NCI-H1694 treated with DMSO at 0.1 percent for 48 hours (cell line): ENCODE measurements at places on chromosomes 2 and 18.

GRCh38 chr18:21004726-21005125 lies 106.9 kb downstream of the ROCK1 start:
- no peak for DNase-seq

GRCh38 chr2:209422191-209422754 lies 1.6 kb upstream of the MAP2 start:
- no peak for DNase-seq

GRCh38 chr2:157722580-157723234 lies 94.0 kb upstream of the ACVR1C start:
- peak; percentile 19 for DNase-seq

DNA sequence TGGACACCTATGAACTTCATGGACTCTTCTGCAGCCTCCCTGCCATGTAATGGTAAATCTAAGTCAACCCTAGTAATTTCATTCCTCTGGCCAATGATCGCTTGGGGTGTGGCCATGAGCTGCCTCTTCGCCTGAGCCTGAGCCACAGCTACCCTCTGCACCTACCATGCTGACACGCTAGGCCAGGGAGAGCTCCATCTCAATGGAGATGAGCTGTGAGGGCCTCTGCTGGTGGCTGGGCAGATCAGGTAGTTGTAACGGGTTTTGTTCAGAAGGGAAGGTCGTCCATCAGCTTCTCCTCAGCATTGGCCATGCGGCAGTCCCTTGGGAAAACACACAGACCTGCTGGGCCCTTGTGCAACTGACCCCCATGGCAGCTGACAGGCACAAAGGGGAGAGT lies 24.4 kb downstream of the MPHOSPH10 start:
- no peak for DNase-seq

DNA sequence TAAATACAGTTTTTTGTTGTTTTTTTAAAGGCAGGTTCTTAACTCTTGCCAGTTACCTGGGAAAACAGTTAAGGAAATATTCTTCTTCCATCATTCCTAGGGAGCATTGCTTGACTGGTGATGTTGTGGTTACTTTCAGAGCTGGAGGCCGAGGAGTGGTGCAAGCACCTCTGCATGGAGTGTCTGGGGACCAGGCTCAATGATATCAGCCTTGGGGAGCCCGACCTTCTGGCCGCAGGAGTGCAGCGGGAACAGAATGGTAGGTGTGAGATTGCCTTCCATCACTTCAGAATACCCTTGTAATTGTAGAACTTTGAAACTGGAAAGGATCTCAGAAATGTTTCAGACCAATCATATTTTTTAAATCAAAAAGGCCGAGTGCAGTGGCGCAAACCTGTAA lies 270.1 kb downstream of the CD226 start:
- no peak for DNase-seq

DNA sequence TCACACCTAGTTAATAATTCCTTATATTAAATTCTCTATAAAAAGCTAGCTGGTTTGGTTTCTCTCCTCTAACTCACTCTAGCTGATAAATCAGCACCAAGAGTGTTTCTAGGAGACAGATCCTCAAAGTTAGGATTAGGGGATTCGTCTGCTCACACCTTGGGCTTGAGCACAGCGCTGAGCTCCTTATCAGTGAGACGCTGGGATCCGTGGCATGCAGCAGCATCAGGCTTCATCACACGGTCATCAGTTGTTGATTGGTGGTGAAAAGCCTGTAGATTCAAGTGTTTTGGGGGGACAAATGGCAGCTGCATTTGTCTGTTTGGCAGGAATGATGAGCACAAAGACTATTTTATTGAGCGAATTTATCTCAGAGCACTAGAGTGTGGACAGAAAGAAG lies 72.6 kb upstream of the MC2R start:
- no peak for DNase-seq

GRCh38 chr2:15758848-15759247 lies 167.2 kb downstream of the DDX1 start:
- no peak for DNase-seq

DNA sequence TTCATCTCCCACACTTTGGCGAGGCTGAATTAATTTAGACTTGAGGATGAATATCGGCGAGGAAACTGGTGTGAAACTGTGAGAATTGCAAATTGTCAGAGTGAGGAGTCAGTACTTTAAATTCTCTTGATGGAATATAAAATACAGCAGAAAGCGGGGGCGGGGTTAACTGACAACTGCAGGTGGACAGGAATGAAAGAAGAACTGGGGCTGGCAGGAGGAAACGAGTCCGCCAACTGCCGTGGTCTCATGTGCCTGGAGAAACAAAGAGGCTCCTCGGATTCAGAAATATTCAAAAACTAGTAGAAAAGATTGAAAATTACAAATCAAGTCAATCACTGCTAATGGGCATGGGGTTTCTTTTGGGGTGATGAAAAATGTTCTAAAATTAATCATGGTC lies 44.3 kb downstream of the MOGAT1 start:
- DNase-seq: no peak

- no peak for DNase-seq
Observed at GRCh38 chr2:88626171-88627054, 851 bp downstream of the EIF2AK3 start.

DNA sequence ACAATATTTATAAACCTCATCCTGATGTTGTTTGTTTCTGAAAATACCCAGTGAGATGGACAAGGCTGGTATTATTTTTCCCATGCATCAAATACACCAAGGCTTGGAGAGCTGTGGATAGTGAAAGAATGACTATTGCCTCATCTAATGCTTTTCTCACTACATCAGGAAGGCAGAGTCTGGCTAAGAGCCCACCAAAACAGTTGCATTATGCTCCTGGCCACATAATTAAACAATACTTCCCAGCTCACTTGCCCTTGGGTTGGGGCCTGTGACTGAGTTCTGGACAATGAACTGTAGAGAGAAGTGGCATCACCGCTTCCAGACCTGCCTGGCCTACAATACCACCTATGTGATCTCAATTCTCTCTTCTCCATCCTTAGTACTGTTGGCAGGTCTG lies 46.4 kb upstream of the REEP1 start:
- DNase-seq: no peak

DNA sequence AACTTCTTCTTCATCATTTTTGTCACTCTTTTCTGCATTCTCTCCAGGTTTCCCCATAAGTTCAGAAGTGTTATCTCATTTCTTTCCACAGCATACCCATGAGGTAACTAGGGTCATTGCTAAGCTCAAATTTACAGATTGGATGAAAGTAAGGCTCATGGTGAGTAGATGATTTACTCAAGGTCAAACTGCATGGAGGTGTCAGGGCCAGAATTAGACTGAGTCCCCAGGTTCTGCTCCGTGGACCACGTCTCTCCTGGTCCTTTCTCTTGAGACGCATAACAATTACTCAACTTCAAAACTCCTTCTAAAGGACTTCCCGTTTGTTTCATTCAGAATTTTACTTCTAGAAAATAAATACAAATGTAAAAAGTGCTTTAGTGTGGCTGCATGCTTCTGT lies 43.4 kb downstream of the SMIM21 start:
- no peak for DNase-seq

DNA sequence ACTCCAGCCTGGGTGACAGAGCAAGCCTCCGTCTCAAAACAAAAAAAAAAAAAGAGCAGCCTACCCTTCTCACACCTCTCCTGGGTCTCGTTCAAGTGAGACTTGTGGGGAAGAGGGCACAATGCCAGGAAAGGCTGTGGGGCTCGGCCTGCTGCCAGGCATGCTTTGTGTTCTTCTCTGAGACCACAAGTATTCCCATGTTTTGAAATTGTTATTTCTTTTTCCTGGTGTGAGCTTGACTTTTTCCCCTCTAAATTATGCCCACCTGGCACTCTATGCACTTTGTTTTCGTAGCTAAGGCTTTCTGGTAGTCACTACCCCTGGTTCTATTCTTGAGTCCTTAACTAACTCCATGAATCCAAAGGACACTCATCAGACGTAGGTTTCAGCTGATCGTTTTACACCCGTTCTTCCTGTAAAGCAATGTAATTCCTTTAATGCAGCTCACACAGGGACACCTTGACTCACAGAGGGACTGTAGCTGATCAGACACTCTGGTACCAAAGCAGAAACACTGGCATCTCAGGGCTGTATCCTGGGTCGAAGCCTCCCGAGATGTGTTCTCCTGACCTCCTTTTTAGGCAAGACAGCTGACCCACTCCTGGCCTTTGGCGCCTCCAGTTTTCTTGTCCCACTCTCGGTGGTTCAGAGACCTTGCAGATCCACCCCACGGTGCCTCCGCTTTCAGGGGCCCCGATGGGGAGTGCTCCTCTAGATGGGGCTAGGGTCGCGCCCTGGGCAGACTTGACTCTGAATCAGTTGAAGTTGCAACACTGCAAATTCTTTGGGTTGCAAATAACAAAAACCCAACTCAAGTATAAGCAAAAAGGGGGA lies 193.3 kb upstream of the AGAP1 start:
- peak; percentile 53 for DNase-seq

DNA sequence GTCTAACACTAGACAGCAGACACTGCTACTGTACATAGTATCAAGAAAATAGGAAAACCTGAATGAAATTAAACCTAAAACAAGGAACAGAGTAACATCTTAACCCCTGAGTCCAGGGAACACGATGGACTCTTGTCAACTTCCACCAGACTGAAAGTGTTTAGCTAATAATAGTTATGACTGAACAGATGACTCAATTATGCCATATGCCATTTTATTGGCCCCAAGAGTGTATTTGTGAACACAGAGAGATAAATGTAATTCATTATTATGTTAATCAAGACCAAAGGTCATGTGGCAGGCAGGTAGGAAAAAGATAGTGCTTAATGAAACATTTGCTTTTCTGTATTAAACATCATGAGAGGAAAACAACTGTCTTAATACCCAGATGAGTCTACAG lies 58.0 kb downstream of the NYAP2 start:
- peak; percentile 40 for DNase-seq

DNA sequence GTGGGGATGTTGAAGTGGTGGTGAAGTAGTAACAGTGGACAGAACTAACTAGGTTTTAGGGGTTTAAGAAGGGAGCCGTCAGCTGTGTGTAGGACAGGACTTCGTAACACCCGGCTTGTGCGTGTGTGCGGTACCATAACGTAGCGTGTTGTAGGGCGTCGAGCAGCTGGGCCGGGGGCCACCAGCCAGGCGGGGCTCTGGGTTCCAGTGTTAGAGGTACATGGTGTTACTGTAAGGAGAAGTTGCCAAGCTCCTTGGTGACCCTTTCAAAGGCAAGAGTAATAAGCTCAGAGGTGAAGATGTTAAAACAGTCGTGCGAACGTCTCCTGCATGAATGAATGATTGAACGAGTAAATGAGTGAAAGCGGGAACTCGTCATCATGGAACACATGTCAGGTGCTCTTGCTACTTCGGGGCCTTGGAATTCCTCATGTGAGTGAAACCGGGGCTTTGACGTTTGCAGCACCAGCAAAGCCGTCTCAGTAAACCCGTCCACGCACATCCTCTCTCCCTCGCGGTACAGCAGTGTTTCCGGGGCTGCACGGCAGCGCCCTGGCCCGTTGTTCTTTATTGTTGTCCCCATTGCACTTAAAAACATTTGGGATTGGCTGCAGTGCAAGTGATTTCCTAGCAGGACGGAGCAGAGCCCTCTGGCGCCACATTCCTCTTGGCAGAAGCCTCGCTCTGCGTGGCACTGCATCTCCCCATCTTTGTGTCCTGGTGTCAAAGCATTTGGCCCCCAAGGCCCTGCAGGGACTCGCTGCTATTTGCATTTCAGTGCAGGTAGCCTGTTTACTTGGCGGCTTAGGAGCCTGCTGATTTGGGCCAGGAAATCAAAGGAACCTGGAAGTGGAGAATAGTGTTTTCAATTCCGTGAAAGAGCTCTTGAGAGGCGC lies 115.0 kb downstream of the GBX2 start:
- no peak for DNase-seq

DNA sequence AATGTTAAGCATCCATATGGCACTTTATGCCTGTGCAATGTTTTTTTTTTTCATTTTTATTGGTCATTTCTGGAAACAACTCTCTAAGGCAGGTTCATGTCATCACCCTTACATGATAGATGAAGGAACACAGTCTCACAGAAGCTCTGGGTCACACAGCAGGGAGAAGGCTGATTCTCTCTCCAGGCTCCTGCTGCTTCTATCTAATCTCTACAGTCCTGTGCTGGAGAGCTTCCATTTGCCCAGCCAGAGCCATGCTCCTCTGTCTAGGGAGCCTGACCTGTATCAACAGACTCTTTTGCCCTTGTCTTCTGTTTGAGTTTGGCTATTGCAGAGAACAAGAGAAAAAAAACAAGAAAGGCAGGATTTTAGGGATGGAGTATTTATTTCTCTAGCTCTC lies 584.8 kb downstream of the MBD2 start:
- no peak for DNase-seq

- DNase-seq: no peak
Observed at GRCh38 chr2:232103140-232103737, 141.7 kb downstream of the DIS3L2 start.

GRCh38 chr18:54787121-54787520 lies 41.2 kb upstream of the RAB27B start:
- no peak for DNase-seq

DNA sequence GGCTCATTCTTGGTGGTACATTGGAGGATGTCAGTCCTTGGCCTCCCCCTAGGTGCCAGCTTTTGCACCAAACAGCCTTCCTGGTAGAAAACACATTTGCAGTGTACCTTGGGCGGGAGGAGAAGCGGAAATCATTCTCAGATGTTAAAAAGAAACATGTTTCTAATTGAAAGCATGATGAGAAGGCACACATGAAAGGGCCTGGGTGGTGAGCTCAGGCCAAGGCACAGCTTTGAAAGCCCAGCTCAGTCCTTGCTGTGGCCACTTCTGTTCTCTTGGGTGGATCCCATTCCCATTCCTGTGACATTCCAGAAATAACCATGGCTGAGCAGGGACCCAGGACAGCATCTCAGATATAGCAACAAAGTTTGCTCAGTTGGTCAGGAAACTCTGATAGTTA lies 71.5 kb downstream of the LTBP1 start:
- DNase-seq: no peak

DNA sequence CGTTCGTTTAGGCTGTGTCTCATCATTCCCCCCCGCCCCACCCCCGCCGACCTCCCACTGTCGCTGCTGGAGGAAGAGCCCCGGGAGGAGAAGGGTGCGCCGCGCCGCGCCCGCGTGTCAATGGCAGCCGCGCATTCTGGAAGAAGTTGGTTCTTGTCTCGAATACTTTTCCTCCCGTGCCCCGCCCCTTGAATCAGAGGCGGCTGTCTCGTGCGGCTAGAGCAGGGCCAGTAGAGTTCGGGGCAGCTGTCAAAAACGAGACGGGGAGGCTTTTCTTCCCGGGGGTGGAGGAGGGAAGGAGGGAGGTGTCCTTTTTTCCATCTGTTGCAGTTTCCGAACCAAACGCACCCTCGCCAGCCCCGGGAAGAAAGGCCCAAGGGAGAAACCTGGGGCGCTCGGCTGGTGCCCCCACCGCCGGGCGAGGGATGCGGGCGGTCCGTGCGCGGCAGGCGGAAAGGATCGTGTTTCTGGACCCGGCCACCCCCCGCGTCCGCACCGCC lies 410 bp upstream of the TGIF1 start:
- peak; percentile 47 for DNase-seq

- DNase-seq: no peak
Observed at GRCh38 chr18:3153107-3153704, 66.6 kb downstream of the MYOM1 start.
